ENCODE measurements at places on chromosomes 1 and 21.

DNA sequence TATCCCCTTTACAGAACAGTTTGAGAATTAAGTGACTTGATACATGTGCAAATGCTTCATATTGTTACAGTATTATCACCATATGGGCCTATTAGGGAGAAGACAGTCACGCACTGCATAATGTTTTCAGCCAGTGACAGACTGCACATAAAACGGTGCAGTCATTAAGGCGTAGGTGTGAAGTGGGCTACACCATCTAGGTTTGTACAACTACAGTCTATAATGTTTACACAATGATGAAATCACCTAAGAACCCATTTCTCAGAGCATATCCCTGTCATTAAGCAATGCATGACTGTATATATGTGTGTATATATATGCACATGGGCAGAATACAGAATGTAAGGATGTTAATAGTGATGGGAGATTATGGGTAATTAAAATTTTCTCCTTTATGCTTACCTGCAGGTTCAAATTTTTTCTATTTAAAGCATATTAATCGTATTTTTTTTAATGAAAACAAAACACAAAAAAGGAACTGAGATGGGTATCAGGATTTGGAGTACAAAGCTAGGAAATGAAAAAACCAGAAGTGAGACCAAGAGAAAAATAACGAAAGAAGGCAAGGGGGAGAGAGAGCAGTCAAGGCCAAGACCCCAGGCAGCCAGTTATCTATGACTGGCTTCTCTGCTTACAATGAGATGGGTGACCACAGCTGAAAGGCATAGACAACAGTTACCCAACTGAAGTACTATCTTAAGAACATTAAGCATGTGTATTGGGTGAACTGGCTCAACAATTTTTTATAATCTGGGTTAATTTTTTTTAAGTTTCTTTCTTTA, 122.9 kb upstream of the DAB1 start:
- DNase-seq = no peak

- DNase-seq = no peak
Measured at GRCh38 chr1:183315991-183316758, 102.0 kb downstream of the NMNAT2 start.

GRCh38 chr1:19029191-19030085, 73.0 kb upstream of the IFFO2 start:
- no peak for DNase-seq

GRCh38 chr1:66506991-66507390, 27.0 kb upstream of the SGIP1 start:
- DNase-seq = no peak

- DNase-seq = no peak
Measured at GRCh38 chr1:1782399-1783221, 4.3 kb upstream of the NADK start.

DNA sequence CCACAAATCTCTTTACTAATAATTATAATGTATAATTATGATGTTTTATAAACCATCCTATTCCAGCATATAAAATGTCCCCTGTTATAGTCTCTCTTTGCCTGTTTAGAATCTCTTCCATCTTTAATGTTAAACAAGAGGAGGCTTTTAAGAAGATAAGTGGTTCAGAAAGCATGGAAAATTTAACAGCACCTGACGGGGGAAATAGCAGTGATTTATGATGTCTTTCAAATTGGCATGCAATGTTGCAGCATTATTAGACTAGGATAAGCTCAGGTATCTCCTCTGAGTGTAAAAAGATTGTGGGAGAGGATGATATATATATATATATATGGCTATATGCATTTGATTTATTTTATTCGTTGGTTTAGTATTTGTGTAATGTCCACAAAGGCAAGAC, 24.4 kb downstream of the GIPC2 start:
- DNase-seq = no peak

DNA sequence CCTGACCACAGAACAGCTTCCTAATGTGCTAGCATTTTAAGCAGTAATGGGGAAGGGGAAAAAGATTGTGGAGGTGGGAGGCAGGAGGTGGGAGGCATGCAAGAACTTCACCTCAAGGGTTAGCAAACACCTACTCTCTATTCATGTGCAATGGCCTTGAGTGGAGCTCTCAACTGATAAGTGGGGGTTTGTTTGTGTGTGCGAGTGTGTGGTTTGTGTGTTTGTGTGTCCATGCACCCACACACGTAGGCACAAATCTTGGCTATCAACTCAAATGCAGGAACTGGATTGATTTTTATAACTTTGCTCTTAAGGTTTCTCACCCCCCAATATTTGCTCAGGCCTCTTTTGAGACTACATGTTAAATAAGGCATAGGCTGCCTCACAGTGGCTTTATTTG, 78.6 kb downstream of the SYT6 start:
- DNase-seq = no peak

GRCh38 chr1:36737038-36737555, 254.4 kb upstream of the CSF3R start:
- DNase-seq = no peak

DNA sequence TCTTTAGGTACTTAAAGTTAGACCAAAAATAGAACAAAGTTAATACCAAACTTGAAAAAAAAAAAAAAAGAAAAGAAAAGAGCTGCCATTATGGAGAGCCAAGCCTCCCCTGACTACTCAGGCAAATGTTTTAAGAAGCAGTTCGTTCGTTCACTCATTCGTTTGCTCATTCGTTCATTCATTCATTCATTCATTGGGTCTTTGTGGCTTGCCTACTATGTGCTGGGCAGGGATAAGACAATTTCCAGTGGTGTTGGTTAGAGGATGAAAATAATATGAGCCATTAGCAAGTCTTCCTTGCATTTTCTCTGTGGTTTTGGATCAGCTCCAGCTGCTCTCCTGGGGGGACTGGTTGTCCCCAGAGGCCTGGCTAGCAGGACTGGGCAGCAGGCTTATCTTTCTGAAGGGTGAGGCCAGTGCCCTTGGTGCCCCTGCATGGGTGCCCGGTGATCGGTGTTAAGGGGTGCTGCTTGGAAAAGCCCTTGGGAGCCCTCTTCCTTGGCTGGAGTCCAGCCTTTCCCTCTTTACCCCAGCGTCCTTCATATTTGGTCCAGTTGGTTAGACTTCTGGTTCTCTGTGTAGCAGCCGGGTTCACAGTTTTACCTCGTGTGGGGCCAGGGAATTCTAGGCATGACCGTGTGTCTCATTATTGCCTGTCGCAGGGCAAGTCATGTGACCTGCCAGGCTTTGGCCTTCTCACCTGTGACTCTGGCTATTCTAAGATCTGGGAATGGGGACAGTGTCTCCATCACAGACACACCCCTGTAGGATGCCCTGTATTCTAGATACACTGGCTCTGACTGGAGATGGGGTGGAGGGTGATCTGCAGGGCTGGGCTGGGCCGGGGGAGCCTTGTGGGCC, 32.8 kb downstream of the LHX4 start:
- DNase-seq = no peak

DNA sequence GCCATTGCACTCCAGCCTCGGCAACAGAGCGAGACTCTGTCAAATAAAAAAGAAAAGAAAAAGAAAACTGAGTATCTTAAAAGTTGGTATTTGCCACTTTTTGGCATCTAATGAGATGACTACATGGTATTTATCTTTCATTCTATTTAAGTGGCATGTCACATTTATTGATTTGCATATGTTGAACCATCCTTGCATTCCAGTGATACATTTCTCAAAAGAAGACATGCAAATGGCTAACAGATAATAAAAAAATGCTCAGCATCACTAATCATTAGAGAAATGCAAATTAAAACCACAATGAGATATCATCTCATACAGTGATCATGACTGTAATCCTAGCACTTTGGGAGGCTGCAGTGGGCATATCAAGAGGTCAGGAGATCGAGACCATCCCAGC, 28.1 kb downstream of the SFPQ start:
- DNase-seq = no peak

- no peak for DNase-seq
Measured at GRCh38 chr1:64302971-64303370, 99.5 kb downstream of the UBE2U start.

- no peak for DNase-seq
Measured at GRCh38 chr1:94807742-94808491, 12.2 kb upstream of the SLC44A3 start.

DNA sequence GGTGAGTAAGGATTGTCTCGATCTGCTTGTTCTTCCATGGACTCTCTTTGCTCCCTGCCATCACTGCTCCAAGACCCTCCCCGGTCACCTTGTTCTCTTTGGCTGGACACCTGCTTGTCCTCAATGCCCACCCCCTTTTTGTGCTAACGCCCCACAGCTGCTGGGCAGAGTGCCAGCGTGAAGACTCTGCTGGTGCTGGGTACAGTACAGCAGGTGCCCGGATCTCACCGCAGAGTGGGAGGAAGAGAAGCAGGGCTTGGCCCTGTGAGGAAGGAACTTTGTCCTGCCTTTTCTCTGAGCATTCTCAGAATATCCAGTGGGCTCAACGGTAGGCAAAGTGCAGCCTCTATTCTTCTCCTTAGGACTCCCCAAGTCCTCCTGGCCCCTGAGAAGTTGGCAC, 90.1 kb downstream of the PLXNA2 start:
- DNase-seq = no peak

DNA sequence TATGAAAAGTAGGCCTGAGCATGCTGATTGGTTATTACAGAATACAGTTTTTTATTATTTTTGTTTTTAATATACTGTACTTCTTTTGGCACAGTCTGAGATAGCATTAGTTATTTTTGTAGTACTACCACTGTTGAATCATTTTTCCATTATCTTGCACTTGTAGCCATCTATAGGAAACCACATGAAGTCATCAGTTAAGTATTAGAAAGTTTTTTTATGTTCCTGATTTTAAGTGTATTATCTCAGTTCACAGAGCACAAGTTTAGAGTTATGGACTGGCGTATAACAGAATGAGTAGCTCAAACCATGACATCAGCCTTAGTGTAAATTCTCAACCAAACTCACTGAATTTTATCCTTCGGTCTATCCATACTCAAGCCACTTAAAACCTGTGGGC, 22.8 kb downstream of the DHX9 start:
- DNase-seq = no peak

GRCh38 chr1:70228670-70229069, 7.5 kb downstream of the SRSF11 start:
- DNase-seq = no peak

- no peak for DNase-seq
Measured at GRCh38 chr1:229058729-229059128, 212.2 kb upstream of the RAB4A start.

DNA sequence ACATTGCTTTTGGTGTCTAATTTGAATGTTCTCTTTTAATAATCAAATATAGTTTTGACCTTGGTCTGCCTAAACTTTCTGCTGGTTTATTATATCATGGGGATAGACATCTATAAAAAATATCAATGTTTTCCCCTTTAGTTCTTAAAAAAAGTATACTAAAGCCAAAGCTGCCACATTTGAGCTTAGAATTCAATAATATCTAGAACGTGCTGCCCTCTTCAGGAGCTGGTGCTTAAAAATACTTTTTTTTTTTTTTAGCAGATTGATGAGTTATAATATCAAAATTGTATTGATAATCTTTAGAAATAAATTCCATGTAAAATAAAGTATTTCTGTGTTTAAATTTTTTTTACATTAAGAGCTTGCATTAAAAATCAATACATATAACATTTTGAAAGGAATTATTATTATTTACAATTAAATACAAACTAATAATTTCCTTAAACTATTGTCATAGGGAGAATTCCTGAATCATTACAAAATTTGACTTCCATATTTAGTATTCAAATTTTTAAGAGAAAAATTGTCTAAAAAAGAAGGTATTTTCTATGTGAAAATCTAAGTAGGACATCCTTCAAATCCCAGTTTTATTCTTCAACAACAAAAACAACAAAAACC, 40.1 kb upstream of the ADGRL2 start:
- no peak for DNase-seq

GRCh38 chr1:114104949-114105348, 48.7 kb downstream of the SYT6 start:
- DNase-seq = no peak

- no peak for DNase-seq
Measured at GRCh38 chr1:227576189-227576588, 12.8 kb downstream of the ZNF678 start.

DNA sequence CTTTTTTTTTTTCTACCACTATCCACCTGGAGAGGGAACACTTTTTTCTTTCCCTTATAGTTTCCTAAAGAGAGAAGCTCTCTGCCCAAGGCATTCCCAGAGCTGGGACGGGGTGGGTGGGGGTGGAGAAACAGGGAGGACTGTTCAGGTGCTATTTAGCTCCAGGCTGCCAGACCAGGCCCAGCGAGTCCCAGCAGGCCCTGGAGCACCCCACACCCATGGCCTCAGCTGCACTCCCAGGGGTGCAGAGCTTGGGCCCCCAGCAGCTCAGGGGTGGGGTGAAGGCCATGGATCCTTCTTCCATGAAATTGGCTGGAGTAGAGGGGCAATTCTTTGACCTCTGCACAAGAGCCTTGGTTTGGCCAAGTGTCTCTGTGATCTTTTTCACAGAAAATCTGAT, 4.1 kb downstream of the ETV3L start:
- DNase-seq = no peak

DNA sequence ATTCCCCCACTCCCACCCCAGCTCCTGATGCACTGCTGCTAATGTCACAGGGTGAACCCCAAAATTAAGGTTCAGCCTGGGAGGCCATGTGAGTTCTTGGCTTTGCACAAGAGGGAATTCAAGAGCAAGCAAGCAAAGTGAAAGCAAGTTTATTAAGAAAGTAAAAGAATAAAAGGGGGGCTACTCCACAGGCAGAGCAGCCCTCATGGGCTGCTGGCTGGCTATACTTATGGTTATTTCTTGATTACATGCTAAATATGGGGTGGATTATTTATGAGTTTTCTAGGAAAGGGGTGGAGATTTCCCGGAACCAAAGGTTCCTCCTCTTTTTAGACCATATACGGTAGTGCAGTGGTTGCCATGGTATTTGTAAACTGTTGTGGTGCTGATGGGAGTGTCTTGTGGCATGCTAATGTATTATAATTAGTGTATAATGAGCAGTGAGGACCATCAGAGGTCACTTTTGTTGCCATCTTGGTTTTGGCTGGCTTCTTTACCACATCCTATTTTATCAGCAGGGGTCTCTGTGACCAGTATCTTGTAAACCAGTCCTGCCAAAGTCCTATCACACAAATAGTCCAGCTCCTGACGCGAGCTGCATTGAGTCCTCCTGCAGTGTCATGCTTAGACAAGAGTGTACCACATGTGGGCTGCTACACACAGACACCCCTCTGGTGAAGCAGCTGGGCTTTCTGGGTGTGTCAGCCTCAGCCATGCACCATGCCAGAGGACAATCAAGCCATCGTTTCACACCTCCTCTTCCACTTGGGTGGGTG, 46.4 kb upstream of the CSF1 start:
- DNase-seq = no peak

DNA sequence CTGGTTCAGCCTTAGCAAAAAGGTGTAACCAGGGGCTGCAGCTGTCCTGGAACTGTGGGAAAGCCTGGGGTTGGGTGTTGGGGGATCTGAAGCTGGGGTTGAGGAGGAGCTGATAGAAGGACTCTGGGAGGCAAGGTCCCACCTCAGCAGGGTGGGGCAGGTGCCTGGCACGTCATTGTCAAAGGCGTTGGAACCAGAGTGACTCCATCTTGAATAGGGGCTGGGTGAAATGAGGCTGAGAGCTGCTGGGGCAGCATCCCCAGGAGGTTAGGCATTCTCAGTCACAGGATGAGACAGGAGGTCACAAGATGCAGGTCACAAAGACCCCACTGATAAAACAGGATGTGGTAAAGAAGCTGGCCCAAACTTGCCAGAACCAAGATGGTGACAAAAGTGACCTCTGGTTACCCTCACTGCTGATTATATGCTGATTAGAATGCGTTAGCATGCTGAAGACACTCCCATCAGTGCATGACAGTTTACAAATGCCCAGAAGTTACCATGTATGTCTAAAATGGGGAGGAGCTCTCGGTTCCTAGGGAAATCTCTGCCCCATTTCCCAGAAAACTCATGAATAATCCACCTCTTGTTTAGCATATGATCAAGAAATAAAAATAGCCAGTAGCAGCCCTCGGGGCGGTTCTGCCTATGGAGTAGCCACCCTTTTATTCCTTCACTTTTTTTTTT, 85.4 kb downstream of the IER5 start:
- DNase-seq = no peak
